ENCODE measurements at places on chromosomes 7 and 10. TPM values are rescaled to one million over a fixed set of nuclear protein-coding genes. Genes with fewer than 3 reads are reported as not detected.

DNA sequence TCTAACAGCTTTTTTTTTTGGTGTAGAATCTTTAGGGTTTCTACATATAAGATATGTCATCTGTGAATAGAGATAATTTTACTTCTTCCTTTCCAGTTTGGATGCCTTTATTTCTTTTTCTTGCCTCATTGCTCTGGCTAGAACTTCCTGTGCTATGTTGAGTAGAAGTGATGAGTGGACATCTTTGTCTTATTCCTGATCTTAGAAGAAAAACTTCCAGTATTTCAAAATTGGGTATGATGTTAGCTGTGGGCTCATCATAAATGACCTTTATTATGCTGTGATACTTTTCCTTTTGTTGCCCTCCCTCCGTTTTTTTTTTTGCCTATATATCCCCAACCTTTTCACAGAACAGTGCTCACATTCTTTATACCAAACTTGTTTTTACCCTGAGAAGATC lies 8.8 kb downstream of the AGK start:
- no peak for DNase-seq

- DNase-seq = no peak
Observed at GRCh38 chr10:77348751-77349150, 288.9 kb downstream of the KCNMA1 start.

DNA sequence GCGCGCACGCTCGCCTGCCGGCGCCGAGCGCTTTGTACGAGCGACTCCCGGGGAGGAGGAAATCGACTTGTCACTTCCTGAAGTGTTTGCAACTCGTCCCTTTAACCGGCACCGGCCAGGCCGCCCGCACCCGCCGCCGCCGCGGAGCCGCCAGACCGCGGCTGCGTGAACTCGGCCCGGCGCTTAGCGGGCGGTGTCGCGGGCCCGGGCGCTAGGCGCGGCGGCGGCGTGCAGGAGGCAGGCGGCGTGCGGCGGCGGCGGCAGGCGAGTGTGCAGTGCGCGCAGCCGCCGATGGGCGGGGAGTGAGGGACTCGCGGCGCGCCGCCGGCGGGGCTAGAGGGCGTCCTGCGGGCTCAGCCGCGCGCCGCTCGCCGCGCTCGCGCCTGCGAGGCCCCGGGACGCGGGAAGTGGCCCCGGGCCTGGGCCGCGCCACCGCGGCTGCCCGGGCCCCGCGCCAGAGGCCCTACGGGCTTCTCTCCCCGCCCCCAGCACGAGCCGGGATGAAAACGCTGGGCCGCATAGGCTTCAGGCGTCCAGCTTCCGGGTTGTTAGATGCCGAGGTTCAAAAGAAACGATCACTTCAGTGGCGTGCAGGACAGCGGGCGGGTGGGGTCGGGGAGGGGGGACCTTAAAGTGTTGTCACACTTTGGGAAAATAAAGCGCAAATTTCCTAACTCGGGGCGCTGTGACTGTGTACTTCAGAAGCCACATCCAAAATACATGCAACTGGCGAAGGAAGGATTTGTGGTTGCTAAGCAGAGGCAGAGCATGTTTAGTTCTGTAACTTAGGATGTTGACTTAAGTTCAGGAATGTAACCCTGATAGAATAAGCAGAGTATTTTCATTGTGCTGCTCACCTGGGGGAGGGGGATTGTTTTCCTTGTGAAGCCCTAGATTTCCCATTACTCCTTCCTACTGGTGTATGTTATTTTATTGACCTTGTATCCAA lies at the start of gene FAM53B:
FAM53B (minus strand) TSS at position 277 of the 949 bp plus-strand sequence. CDS start 37,665 bp downstream, outside the sequence.
- DNase-seq = peak; percentile 87

- DNase-seq = peak; percentile 100
Observed at GRCh38 chr7:55185941-55186609, 167.3 kb downstream of the EGFR start.

DDC gene
- not detected for total RNA-seq

DNA sequence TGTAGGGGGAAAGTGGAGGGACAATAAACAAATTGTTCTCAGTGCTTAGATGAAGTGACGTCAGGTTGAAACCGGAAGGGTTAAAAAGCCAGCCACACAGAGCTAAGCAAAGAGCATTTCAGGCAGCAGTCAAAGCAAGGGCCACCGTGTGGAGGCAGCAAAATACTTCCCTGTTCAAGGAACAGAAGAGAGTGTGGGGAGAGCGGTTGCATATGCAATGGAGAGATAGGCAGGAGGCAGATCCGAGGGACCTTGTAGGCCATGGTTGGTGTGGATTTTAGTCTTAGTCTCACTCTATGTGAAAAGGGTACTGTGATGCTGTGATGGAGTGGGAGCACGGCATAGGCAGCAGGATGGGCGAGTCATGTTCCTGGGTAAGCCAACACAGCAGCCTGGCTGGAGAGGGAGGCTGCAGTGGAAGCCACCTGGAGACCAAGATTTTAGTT lies 3.8 kb upstream of the STN1 start:
- DNase-seq = no peak

DNA sequence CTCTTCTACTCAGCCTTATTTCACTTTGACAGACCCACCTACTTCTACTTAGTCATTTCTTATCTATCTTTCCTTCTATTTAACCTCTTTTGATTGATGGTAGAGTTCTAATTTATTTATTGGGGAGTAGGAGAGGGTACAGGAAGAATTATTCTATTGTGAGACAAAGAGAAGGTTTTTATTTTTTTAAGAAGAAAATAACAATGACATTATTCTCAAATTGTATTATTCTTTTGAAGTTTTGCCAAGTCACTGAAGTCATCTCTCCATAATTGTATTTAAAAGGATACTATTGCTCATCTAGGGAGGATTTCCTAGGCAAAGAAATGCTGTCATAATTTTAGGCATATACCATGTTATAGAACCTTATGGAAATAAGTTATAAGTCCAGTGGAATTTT lies 52.7 kb downstream of the ITGB8 start:
- DNase-seq = no peak

DNA sequence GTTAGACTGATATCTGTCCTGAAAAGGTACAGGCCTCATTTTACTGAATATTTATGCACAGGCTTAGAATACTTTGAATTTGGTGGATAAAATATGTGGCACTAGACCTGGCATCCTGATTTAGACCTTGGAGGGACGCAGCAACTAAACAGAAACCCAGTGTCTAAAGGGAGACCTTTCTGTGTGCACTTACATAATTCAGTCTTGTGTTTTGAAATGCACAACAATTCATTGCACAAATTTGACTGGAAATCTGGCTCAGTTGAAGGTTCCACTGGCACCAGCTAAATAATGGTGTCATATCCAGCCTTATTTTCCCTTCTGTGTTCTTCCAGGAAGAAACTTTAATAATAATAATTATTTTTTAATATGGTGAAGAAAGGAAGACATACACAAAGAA lies 142.1 kb downstream of the SND1 start:
- no peak for DNase-seq

DNA sequence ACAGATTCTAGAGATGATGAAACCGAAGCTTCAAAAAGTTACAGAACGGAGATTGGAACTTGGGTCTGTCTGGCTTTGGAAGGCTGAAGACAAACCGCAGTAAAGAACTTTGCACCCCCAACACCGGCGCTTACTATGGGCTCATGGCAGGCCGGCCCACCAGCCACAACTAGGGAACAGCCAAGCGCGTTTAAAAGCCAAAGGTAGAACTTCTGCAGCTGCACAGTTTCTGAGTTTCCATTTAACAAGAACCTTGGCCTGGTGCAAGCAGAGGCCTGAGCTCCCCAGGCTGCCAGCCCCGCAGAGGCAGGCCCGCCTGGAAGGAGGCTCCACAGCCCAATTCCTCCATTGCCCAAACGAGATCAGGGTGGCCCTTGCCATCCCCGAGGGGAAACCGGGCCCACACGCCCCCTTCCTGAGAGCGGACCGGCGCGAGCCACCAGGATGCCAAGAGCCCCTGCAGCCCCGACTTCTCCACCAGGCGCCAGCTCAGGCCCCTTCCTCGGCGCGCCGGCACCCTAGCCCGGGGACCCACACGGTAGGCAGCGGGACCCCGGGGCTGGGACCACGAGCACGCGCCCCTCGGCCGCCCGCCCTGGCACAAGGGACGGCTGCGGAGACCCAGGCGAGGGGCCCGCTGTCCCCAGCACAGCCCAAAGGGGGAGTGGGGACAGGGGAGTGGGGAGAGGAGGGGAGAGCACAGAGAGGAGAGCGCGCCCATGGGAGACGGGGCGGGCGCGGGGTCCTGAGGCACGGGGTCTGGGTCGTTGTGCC lies 566 bp downstream of the MAD1L1 start:
- peak; percentile 31 for DNase-seq

ASZ1 gene
- total RNA-seq = not detected

Measured in Daoy (cell line).